ENCODE measurements at places on chromosomes 7 and 10.

- DNase-seq = no peak
Observed at GRCh38 chr10:11595395-11595692, 16.1 kb downstream of the USP6NL start.

- no peak for DNase-seq
Observed at GRCh38 chr7:32893207-32893524, 1.6 kb upstream of the KBTBD2 start.

GRCh38 chr10:91017198-91017597 is 96.3 kb upstream of the ANKRD1 start:
- DNase-seq = no peak

GRCh38 chr7:494259-494687 is 25.4 kb downstream of the PDGFA start:
- no peak for DNase-seq

DNA sequence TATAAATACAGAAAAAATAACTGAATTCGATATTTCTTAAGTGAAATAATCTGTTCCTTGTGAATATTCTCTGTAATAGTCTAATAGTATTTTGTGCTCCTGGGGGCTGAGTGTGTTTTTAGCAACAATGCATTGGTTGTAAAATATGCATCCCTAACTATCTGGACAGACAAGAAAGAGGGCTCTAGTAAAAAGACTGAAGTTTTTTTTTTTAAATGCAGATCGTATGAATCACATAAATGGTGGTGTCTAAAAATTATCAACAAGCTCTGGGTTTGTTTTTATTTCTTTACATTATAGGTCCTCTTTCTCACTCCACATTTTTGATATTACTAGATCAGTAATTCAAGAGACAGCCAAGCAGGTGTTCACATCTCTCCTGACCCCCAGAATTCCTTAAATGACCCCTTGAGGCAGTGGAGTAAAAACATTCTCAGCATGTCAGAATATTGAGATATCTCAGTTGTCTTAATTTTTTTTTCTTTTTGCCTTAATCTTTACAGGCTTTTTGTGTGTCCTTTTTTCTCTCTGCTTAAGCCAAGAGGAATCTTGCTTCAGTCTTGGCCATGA is 18.2 kb downstream of the ARID5B start:
- DNase-seq = no peak

DNA sequence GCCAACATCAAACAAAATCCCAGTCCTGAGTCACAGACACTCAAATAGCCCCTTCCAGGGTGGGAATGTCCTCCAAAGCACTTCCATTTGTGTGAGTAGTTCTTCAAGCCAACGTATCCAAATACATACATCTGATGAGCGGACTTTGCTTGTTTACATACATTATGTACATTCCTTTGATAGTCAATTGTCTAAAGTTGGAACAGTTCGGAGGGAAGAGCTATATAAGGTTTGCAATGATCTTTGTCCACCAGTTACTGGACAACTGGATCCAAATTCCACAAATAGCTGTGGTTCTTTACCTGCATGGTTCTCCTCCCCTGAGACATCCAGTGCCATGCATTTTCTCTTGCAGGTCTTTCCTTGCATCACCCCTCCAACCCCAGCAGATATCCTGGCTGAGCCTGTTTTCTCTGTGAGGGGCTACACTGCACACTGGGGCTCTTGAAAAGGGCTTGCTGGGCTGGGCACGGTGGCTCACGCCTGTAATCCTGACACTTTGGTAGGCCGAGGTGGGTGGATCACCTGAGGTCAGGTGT is 4.7 kb upstream of the MGMT start:
- DNase-seq = no peak

GRCh38 chr7:22477876-22478450 is 22.0 kb downstream of the STEAP1B start:
- no peak for DNase-seq

- DNase-seq = no peak
Observed at GRCh38 chr10:115829521-115830205, 443.3 kb downstream of the GFRA1 start.

- no peak for DNase-seq
Observed at GRCh38 chr7:45180084-45180986, 22.7 kb downstream of the RAMP3 start.

- DNase-seq = no peak
Observed at GRCh38 chr10:22611425-22612115, 102.8 kb downstream of the PIP4K2A start.

GRCh38 chr10:71649631-71650030 is 69.9 kb downstream of the C10orf105 start:
- DNase-seq = no peak

- DNase-seq = no peak
Observed at GRCh38 chr7:156014201-156014600, 201.9 kb upstream of the SHH start.

- no peak for DNase-seq
Observed at GRCh38 chr10:92122941-92123450, 167.9 kb downstream of the CPEB3 start.

DNA sequence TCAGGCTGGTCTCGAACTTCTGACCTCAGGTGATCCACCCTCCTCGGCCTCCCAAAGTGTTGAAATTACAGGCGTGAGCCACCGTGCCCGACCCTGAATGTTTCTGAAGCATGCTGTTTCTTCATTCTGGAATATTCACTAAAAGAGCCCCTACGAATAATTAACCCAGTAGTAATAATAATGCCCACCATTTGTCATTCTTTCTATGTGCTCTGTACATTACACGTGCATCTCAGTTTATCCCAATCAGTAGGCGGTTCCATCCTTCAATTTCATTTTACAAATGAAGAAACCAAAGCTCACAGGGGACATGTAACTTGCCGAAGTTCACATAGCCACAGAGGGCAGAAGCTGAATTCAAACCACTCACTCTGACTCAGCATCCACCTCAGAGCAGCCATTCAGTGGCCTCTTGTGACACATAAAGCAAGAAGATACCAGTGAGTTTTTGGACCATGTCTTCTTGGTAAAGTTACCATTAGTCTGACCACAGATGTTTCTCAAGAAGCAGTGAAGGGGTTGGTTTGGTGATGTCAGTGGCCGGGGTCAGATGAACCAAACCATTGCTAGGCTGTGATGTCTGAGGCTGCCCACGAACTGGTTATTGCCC is 71.9 kb upstream of the DUSP5 start:
- DNase-seq = no peak

- DNase-seq = no peak
Observed at GRCh38 chr7:75579899-75580298, 87.8 kb downstream of the SPDYE5 start.

- no peak for DNase-seq
Observed at GRCh38 chr10:9766762-9767161, 1250.9 kb upstream of the CELF2 start.

- DNase-seq = no peak
Observed at GRCh38 chr10:22338185-22338900, 7.0 kb upstream of the SPAG6 start.

- DNase-seq = peak; percentile 74
Observed at GRCh38 chr10:33005322-33006301, 47.6 kb upstream of the ITGB1 start.

DNA sequence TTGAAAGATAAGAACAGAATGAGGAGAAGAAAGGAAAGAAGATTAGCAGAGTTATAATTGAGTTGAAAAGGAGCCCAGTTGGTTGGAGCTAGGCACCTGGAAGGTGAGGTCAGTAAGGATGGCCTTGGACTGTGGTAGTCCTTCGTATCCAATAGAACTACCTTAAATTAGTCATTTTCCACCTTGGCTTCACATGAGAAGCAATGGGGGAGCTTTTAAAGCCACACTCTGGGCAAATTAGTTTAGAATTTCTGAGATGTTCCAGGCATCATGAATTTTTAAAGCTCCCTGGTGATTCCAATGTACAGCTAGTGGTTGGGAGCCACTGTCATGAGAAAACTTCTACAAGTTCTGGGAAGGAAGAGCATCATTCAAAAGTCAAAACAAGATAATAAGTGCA is 27.3 kb upstream of the CYP3A5 start:
- DNase-seq = no peak

DNA sequence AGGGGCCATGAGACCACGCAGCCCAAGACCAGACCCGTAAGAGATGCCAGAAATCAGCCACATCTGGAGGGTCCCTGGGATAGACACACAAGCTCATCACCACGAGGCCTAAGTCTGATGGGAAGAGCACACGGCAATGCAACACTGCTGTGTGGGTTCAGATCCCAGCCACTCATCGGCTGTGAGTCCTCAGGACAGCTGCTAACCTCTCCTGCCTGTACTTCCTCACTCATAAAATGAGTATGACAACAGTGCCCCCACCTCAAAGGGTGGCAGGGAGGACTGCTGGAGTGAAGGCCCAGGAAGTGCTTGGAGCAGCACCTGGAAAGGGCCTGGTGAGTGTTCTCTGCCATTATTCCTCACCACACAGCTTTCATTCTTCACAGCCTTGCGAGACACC is 60.9 kb downstream of the MAD1L1 start:
- no peak for DNase-seq

DNA sequence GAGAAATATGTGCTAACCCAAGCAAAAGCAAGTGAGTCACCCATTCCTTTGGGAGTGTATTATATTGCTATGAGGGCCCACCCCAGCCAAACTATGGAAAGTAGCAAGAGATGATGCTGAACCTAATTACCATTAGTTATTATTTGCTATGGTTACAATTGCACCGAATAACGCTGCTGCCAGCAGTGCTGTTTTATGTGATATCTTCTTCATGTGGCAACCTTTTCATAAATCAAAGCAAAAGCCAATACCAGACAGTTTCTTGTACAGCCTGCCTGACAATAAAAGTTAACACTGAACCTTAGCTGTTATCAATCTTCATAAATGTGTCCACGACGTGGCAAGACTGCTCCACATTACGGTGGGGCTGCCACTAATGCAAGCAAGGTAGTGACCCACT is 241.7 kb upstream of the PLXNA4 start:
- DNase-seq = no peak

DNA sequence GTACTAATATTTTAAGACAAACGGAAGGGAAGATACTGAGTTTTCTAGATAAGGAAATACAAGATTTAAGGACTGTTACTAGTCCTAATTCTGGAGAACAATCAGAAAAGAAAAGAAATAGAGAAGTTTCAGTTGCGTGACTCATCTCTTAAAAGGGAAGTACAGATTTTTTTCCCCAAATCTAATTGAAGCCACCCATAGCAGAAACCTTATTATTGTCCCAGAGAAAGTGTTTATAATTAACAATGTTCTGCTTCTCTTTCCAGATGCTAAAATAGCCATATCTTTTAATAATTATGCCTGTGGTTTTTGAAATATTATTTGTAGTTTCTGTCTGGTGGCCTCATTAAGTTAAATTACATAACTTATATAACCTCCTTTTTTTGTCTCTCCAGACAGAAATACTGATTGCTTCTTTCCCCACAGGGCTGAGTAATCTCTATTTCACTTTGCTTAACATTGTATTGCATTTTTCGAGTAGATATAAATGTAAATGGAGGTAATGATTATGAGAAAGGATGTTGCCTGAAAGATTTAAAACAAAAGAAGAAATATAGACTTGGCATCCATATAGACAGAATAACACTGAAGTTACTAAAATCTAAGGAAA is 240.7 kb upstream of the MBL2 start:
- no peak for DNase-seq

- DNase-seq = no peak
Observed at GRCh38 chr7:81439591-81439990, 330.3 kb downstream of the HGF start.

- no peak for DNase-seq
Observed at GRCh38 chr10:101880232-101880573, 36.6 kb upstream of the KCNIP2 start.

DNA sequence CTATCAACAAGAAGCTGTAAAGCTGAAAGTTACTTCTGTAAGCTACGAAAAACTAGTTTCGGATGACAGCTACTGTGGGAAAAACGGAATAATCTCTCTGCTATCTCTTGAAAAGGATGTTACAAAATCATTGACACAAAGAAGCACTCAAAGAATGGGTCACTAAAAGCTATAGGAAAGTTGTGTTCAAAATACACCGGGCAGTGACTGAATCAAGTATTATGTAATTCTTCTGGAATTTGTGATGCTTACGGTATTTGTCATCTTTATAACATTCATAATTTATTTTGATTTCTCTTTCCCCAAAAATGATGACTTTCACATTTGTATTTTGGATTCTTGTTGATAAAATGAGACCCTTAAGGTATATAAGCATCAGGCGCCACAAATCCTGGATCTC is 112.1 kb upstream of the KLF6 start:
- no peak for DNase-seq

- no peak for DNase-seq
Observed at GRCh38 chr7:46566097-46566774, 645.2 kb upstream of the IGFBP3 start.

DNA sequence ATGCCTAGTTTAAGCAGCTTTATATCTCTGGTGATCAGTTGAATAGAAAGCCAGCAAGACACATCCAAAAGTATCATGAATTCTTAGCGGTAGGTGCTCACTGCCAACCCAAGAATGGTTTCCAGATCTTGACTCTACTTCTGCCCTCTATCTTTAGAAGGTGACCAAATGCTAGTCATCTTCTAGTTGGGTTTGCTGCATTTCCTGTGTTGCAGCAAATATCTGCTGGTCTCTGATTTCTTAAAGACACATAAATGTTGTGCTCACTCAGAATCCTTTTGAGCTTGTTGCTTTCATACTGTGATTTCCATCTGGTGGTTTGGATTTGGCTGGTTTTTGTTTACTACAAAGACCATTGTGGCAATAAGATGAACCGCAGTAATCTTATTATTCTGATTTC is 2.2 kb downstream of the CDC123 start:
- no peak for DNase-seq

DNA sequence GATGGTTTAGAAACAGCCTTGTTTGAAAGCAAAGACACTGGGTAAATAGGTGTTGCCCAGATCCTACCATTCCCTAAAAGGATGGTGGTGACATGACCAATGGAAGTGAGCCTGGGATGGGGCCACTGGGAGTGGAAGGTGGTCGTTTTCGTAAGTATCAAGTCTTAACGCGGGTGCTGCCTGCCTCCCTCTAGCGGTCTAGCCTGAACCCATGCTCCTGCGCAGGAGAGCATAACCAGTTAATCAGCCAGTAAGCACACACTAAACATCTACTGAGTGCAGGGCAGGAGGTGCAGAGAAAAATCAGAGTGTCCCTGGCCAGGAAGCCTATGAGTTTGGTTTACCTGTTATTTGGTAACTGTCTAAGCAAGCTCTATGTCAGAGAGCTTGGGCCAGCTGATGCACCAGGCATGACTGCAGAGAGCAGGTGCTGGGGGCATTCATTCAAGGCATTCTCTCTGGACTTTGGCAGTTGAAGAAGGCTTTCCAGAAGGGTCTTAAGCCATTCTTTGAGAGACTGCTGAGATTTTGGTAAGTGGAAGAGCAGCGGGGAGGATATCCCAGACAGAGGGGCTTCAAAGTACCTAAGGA is 930 bp downstream of the GARIN1A start:
- DNase-seq = no peak

- peak; percentile 79 for DNase-seq
Observed at GRCh38 chr7:55086413-55087201, 67.8 kb downstream of the EGFR start.

- DNase-seq = no peak
Observed at GRCh38 chr10:88874281-88874680, 5.8 kb upstream of the STAMBPL1 start.

Measured in femur (tissue), 1 donor.